ENCODE measurements at places on chromosomes 2 and 18.

DNA sequence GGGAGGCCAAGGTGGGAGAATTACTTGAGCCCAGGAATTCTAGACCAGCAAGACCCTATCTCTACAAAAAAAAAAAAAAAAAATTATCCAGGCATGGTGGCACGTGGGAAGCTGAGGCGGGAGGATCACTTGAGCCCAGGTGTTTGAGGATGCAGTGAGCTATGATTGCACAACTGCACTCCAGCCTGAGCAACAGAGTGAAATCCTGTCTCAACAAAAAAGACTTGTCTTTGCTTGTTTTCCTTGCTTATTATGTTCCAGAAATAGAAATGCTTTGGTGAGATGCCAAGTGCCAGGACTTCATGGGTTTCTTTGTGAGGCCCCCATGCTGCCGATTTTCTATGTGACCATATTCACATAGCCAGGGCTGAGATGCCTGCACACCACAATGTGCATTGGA is 9.0 kb downstream of the DCDC2C start:
- DNase-seq, result no peak

DNA sequence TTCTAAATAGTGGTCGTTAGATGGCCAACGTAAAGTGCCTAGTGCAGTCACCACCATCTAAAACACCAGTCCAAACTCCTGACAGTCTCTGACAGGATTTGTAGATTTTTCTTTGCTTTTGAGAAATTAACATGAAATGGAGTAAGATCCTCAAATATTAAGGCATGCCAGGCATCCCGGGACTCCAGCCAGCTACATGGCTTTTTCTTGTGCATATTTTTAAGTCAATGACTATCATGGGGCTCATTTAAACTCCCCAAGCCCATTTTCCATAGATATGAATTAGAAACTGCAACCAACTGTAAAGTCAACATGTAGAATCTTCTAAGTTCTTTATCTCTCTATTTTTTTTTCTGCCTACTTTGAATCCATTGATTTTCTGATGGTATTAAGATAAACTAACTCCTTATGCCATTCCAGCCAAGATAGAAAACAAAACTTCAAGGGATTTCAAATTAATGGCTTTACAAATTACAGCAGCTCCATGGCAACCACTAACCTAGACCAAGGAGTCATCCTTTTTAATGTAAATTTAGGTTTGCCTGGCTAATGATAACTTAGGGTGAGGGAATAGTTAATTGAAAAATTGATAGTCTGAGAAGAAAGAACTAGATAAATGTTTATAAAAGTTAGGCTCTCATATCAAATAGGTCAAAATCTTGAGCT is 764.1 kb upstream of the NXPH2 start:
- DNase-seq, result no peak

DNA sequence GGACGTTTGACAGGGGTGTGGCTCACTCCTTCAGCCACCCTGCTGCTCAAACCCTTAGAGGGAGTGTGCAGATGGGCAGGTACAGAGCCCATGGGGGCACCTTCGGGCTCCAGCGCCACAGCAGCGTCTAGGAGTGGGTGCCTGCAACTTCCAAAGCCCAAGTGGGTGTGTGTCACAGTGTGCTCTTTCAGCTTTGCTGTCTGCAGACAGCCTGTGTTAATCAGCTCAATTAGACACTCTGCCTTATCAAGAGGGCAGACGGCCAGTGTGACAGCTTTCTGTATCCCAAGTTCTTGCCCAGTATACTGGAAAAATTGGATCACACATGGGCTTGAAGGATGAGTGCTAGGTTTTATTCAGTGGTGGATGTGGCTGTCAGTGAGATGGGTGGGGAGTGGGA is 96.7 kb downstream of the AP1S3 start:
- no peak for DNase-seq

- no peak for DNase-seq
These were observed 1905.3 kb upstream of the PIK3C3 start for GRCh38 chr18:40049716-40050115.

GRCh38 chr2:72144632-72145288 is 2.9 kb downstream of the CYP26B1 start:
- no peak for DNase-seq

DNA sequence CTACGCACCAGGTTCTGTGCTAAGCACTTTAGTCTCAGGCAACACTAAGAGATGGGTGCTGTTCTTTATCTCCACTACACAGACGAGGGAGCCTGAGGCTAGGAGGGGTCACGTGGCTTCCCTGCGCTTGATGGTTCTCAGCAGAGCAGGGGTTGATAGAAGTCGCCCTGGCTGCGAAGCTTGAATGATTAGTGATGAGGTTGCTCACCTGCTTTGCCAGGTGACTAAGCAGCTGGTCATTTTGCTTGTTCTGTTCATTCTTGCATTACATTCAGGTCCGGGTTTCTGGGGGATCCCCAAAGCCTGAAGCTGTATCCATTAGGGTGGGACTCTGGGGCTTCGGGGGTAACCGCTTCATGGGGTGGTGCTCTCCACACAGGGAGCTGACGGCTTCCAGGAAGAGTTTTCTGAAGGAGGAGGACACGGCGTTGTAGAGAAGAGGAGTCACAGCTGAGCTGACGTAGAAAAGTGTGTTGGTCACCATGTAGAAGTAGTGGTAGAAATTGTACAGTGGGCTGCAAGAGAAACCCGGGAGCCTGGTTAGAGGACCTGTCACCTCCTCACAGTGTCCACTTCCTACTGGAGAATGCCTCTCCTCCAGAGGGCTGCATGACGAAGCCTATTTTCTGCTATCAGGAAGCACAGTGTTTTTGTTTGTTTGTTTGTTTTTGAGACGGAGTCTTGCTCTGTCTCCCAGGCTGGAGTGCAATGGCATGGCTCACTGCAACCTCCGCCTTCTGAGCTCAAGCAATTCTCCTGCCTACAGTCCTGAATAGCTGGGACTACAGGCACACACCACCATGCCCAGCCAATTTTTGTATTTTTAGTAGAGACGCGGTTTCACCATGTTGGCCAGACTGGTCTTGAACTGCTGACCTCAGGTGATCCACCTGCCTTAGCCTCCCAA is 11.5 kb downstream of the NTSR2 start:
- DNase-seq, result no peak

DNA sequence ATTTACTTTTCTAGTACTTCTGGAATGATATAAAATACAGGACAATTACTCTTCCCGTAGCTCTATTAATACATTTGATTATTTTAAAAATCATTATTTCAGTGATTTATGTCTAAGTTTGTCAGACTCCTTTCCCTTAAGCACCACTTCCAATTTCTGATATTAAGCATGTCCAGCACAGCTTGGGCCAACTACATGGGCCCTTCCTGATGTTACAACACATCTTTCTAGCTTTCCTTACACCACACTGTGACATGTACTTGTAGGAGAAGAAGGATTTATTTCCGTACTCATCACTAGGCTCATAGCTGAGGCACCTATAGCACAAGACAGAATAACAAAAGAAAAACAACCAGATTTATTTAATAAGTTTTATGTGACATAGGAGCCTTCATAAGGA is 134.8 kb upstream of the HNRNPA3 start:
- DNase-seq, result no peak

DNA sequence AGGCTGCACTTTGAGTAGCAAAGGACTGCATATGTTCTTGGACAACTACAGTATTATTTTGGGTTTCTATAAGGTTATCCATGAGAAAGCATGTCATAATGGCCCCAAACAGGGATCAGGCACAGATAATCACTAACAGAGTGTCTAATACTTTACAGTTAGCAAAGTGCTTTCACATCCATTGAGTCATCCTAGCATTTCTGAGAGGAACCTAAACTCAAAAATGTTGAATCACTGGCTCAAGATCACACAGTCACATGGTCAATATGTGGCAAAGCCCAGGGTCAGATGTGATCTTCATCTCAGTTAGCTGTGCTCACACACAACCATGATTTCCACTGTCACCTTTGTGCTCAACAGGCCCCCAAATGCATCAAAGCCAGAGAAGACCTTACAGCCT is 156.1 kb upstream of the VRK2 start:
- no peak for DNase-seq

GRCh38 chr2:85523062-85523902 is 15.7 kb upstream of the MAT2A start:
- DNase-seq, result no peak

- no peak for DNase-seq
These were observed 415.0 kb downstream of the CPS1 start for GRCh38 chr2:210971431-210971830.
